ENCODE measurements at places on chromosomes 2 and 18. TPM values are rescaled to one million over a fixed set of nuclear protein-coding genes. Genes with fewer than 3 reads are reported as not detected.

GRCh38 chr2:128433911-128434550 lies 115.4 kb upstream of the HS6ST1 start:
- H3K4me1 ChIP-seq, result peaks cover 2% of the 10 kb centered on the region
- no peak for DNase-seq
- H3K27me3 ChIP-seq, result peaks cover 27% of the 10 kb centered on the region

DNA sequence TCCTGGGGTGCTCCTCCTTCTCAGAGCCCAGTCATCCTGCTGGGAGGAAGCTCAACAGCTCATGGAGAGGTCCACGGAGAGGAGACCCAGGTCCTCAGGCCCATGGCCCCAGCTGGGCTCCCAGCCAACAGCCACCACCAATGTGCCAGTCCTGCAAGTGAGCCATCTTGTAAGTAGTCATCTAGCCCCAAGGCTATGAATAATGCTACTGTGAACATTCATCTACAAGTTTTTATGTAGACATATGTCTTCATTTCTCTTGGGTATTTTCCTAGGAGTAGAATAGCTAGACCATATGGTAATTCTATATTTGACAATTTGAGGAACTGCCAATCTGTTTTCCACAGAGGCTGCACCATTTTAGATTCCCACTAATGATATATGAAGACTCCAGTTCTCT lies 166.1 kb downstream of the MTCL1 start:
- H3K36me3 ChIP-seq, result no peaks in the 10 kb centered on the region
- DNase-seq, result no peak
- no peaks in the 10 kb centered on the region for H3K4me1 ChIP-seq
- no peak overlapping the region for H3K27ac ChIP-seq
- H3K27me3 ChIP-seq, result peaks cover 2% of the 10 kb centered on the region

DNA sequence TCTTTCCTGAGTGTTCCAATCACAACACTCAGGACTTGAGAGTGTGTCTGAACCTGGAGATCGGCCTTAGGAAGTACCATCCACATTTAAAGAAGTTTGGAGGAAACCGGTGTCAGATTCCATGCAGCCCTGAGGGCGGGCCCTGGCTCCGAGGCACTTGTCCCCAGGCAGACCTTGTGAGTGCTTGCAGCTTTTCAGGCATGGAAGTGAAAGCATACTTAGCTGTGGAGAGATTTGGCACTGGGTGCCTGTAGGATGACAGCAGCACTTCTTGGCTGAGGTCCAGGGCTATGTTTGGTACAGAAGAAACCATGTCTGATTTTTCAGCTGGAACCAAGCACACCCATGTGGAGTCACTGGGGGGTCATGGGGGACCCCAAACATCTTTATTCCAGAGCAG lies 230.8 kb downstream of the SEPTIN10 start:
- H3K27ac ChIP-seq, result no peak overlapping the region
- DNase-seq, result peak; percentile 11
- no peak overlapping the region for H3K4me3 ChIP-seq

GRCh38 chr18:63054901-63055584 lies 264.5 kb downstream of the BCL2 start:
- no peak overlapping the region for H3K27ac ChIP-seq
- H3K4me1 ChIP-seq, result peaks cover 17% of the 10 kb centered on the region
- H3K36me3 ChIP-seq, result no peaks in the 10 kb centered on the region
- H3K4me3 ChIP-seq, result no peak overlapping the region
- peaks cover 6% of the 10 kb centered on the region for H3K27me3 ChIP-seq

DNA sequence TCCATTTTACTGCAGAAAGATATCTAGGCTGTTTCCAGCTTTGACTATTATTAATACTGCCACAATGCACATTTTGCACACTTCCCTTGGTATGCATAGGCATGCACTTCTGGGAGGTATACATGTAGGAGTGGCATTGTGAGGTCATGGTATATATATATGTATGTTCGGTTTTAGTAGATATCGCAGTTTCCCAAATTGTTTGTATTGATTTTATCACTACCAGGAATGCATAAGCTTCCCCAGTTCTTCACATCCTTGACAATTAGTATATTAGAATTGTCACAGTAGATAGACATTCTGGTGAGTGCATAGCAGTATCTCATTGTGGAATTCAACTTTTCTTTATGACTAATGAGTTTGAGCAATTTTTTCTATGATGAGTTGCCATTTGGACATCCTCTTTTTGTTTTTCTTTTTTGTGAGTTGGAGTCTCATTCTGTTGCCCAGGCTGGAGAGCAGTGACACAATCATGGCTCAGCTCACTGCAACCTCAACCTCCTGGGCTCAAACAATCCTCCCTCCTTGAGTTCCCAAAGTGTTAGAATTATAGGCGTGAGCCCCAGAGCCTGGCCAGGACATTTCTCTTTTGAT lies 4.2 kb upstream of the GRB14 start:
- no peak overlapping the region for H3K4me3 ChIP-seq
- peaks cover 25% of the 10 kb centered on the region for H3K27me3 ChIP-seq
- no peaks in the 10 kb centered on the region for H3K36me3 ChIP-seq
- DNase-seq, result no peak
- no peaks in the 10 kb centered on the region for H3K4me1 ChIP-seq

GRCh38 chr18:42743373-42744138 lies 371.9 kb downstream of the RIT2 start:
- DNase-seq, result no peak
- no peaks in the 10 kb centered on the region for H3K36me3 ChIP-seq
- no peak overlapping the region for H3K27ac ChIP-seq
- H3K4me1 ChIP-seq, result no peaks in the 10 kb centered on the region
- H3K27me3 ChIP-seq, result no peaks in the 10 kb centered on the region

- H3K4me1 ChIP-seq, result no peaks in the 10 kb centered on the region
- H3K27me3 ChIP-seq, result peaks cover 8% of the 10 kb centered on the region
- H3K36me3 ChIP-seq, result no peaks in the 10 kb centered on the region
- H3K27ac ChIP-seq, result no peak overlapping the region
- H3K4me3 ChIP-seq, result no peak overlapping the region
These were observed 268.4 kb downstream of the METTL4 start for GRCh38 chr18:2302628-2303516.

GRCh38 chr18:24536326-24536725 lies 75.9 kb downstream of the HRH4 start:
- H3K36me3 ChIP-seq, result no peaks in the 10 kb centered on the region
- H3K27me3 ChIP-seq, result peaks cover 25% of the 10 kb centered on the region
- H3K27ac ChIP-seq, result no peak overlapping the region
- no peak for DNase-seq
- no peak overlapping the region for H3K4me3 ChIP-seq

GRCh38 chr2:217610401-217610814 lies 392.4 kb downstream of the TNS1 start:
- no peaks in the 10 kb centered on the region for H3K36me3 ChIP-seq
- H3K4me1 ChIP-seq, result peaks cover 32% of the 10 kb centered on the region
- H3K4me3 ChIP-seq, result peak overlapping the region; percentile 18
- DNase-seq, result peak; percentile 50

The SERPINB8 gene
- 7.3 TPM for total RNA-seq

The CDH19 gene
- total RNA-seq, result not detected

The APOB gene
- total RNA-seq, result not detected

The SERPINB3 gene
- total RNA-seq, result not detected

The SERPINB13 gene
- total RNA-seq, result not detected

The TNS1 gene
- total RNA-seq, result 15.1 TPM

Measured in activated naive CD8-positive, alpha-beta T cell treated with anti-CD3 and anti-CD28 coated beads, Interleukin-2, amount 10 ng/mL, durations not matched to agents 7 days and 5 days (primary cell).